Non-pigmented ciliary epithelial cell (primary cell): ENCODE measurements at places on chromosomes 11 and 22.

DNA sequence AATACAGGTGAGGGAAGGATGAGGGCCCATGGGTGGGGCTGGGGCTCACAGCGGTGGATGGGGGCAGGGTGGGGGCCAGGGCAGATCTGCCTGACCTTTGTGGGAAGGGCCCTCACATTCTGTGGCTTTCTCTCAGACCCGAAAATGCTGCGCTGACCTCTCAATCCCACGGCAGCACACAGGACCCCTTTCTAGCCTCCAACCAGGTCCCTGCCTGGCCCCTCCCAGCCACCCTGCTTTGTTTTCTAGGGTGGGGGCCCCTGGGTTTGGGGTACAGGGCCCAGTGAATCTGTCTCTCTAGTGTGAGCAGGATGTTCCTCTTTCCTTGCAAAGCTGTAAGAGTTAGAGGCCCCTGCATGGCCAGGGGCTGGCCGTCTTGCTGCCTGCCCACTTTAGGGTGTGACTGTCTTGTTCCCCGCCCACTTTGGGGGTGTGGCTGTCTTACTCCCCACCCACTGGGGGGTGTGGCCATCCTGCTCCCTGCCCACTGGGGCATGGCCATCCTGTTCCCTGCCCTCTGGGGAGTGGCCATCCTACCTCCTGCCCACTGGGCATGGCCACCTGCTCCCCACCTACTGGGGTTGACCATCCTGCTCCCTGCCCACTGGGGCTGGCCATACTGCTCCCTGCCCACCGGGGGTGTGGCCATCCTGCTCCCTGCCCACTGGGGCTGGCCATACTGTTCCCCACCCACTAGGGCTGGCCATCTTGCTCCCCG lies 11.5 kb downstream of the PARVG start:
- no peak for DNase-seq

GRCh38 chr11:32297611-32298011 lies 137.7 kb downstream of the WT1 start:
- no peak for DNase-seq

DNA sequence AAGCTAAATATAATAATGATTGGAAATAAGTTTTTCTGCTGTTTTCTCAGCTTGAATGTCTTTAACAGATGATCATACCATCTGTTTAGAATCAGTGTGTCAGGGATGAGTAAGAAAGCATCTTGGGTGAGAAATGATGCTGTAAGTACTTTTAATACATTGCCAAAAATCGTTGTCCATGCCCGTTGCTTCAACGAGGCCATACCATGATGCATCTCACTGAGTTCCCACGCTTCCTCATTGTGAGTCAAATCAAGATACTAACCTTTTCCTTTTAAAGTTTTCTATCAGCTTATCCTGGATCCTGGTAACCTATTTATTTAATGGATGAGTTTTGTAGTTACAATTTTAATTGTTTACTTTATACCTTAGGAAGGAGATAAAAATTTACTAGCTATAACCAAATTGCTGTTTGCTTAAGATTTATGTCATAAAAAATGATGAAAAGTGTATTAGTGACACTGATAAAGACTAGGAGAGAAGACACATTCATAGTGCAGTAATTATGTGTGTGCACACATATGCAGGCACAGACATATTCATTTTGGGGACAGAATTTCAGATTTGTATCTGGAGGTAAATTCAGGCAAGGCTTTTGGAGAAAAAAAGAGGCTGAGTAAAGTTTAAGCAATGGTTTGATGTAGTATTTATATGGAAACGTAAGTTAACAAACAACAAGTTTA lies 154.8 kb downstream of the UVRAG start:
- DNase-seq = no peak

- DNase-seq = no peak
These were observed at the start of gene XKR3 for GRCh38 chr22:16824716-16825687. XKR3 (minus strand) TSS chr22:16825411; CDS start chr22:16808073, 17,338 bp downstream.

GRCh38 chr11:63537293-63538101 lies 889 bp downstream of the PLAAT4 start:
- no peak for DNase-seq

- no peak for DNase-seq
These were observed 401.5 kb downstream of the TBC1D22A start for GRCh38 chr22:47163856-47164513.

DNA sequence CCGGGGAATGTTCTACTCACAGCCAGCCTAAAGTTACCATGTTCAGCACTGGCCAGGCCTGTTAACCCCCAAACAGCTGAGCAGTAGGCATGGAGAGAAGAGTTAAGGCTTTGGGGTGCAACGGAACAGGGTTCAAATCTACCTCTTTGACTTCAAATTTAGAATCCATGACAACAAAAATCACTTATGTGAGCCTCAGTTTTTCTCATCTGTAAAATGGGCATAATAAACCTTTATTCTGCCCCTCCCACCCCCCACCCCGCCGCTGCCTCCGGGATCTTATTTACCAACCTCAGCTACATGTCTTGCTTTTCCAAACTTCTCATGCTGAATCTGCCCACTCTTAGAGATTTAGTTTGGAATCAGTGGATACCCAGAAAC lies 112.8 kb upstream of the CRYBB3 start:
- no peak for DNase-seq

GRCh38 chr11:11988099-11988651 lies 20.3 kb downstream of the DKK3 start:
- DNase-seq = no peak

GRCh38 chr11:123544631-123545375 lies 109.6 kb downstream of the SCN3B start:
- no peak for DNase-seq

DNA sequence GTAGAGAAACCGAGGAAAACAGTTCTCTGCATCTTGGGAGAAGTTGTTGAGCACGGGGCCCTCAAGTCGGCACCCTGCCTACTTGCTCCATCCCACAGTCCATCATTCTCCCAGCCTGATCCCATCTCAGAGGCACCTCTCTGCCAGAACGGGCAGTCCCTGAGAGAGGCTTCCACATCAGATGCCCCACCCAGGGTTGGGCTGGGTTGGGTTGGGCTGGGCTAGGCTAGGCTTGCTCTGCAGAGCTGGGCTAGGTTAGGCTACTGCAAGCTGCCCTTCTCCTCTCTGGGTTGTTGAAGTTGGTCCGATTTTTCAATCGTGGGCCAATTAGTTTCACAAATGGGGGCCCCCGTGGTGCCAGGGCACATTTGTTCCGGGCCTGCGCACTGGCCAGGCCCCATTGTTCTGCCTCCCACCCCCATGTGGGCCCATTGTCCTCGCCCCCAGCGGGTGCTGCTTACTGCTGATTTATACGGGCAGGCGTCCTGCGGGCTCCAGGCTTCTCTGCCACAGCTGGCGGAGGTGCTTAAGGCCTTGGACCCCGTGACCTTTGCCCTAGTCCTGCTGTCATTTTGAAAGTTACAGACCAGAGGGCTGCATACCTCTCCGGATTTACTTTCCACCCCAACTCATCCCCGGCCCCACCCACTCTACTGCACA lies 63.7 kb upstream of the NNMT start:
- no peak for DNase-seq

DNA sequence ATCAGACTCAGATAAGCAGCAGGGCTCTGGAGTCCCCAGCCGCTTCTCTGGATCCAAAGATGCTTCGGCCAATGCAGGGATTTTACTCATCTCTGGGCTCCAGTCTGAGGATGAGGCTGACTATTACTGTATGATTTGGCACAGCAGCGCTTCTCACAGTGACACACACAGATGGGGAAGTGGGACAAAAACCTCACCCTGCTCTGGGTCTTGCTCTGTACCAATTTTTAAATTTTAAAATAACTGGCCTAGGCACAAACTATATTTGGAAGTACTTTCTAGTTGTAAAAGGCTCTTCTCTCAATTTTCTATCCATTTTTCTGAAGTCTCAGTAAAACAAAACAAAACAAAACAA lies 131.7 kb downstream of the VPREB1 start:
- DNase-seq = no peak

GRCh38 chr22:29726512-29727130 lies 6.8 kb downstream of the CABP7 start:
- DNase-seq = no peak

DNA sequence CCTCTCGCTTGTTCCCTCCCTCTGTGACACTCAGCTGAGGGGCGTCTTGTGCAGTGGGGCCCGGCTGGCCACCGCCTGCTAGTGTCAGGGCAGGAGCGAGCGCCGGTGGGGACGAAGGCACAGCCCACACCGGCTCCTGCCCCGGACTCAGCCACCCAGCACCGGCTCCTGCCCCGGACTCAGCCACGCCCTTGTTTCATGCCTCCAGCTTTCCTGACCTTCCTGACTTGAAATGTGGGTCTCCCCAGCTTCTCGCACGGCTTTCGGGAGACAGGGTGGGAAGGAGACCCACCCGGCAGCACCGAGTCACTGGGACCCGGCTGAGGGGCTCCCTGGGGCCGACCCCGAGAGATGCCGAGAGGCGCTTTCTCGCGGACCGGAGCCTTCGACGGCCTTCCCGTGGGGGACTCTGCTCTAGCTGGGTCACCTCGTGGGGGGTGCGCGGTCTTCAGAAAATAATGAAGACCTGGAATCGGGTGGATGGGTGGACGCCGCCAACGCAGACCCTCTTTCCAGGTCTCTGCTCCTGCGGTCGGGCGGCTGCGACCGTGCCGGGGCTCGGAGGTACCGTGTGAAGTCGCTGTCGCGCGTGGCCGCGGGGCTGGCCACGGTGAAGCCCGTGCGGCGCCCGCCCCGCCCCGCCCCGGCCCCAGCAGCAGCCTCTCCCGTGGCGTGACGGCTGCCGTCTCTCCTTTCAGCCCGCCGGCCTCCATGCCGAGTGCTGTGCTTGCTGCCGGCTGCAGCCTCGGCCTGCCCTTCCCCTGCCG lies 10.2 kb downstream of the GLB1L2 start:
- DNase-seq = no peak

GRCh38 chr22:30882184-30882717 lies 86.3 kb downstream of the MORC2 start:
- DNase-seq = no peak
